ENCODE measurements at places on chromosomes 7 and 10. TPM values are rescaled to one million over a fixed set of nuclear protein-coding genes. Genes with fewer than 3 reads are reported as not detected.

CPVL gene
- 7.0 TPM for total RNA-seq

TRIM50 gene
- total RNA-seq = 0.78 TPM

TSPAN12 gene
- 9.2 TPM for total RNA-seq

DNA sequence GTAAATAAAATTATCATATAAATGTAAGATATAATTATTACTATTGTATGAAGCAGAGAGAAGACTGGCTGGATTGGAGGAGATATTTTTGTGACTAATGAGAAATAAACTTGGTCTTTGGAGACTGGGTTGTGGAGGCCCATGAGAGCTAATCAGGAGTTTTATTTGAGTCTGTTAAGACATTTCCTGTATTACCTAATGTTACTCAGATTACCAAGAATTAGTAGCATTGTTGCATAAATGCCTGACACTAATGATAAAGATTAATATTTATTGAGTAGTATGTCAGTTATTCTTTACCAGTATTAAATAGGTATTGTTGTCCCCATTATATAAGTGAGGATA is 7.1 kb downstream of the CCDC126 start:
- no peaks in the 10 kb centered on the region for H3K36me3 ChIP-seq
- H3K4me3 ChIP-seq = no peak overlapping the region
- H3K27ac ChIP-seq = no peak overlapping the region

DNA sequence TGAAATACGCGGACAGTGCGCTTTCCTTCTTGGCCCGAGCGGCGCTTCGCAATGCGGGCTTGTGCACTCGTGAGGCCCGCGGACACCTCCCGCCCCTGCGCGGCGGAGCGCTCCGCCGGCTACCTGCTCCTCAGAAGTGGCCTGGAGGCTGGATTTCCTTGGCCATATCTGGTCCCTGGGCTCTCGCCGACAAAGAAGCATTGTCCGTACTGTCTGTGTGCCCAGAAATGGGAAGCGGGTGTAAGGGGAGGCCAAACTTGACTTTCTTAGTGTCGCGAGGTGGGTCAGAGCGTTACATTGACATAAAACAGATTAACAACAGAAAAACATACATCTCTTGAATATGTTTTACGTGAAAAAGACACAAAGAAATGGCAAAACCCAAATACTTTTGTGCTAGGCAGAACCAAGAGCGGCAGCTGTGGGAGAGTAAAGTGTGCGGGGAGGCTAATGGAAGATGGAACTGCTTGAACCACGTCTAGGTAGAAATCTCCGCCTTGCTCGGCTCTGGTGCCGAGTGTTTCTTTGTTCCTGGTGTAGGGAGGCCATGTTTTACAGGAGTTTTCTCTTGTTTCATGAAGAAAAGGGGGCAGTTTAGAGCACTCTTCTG is 1.4 kb downstream of the LANCL2 start:
- peak overlapping the region; percentile 100 for H3K27ac ChIP-seq
- no peaks in the 10 kb centered on the region for H3K36me3 ChIP-seq
- H3K4me3 ChIP-seq = peak overlapping the region; percentile 98
- no peaks in the 10 kb centered on the region for H3K27me3 ChIP-seq
- H3K4me1 ChIP-seq = peaks cover 7% of the 10 kb centered on the region
- peak; percentile 23 for ATAC-seq

- ATAC-seq = peak; percentile 39
- H3K27ac ChIP-seq = no peak overlapping the region
- H3K4me1 ChIP-seq = no peaks in the 10 kb centered on the region
- H3K27me3 ChIP-seq = no peaks in the 10 kb centered on the region
These were observed 74.2 kb downstream of the MINPP1 start for GRCh38 chr10:87578842-87579401.

- no peak overlapping the region for H3K4me3 ChIP-seq
- H3K36me3 ChIP-seq = peaks cover 2% of the 10 kb centered on the region
- H3K4me1 ChIP-seq = no peaks in the 10 kb centered on the region
These were observed 19.1 kb upstream of the ERVW-1 start for GRCh38 chr7:92496876-92497275.

- H3K27me3 ChIP-seq = peaks cover 8% of the 10 kb centered on the region
- no peaks in the 10 kb centered on the region for H3K36me3 ChIP-seq
- peaks cover 63% of the 10 kb centered on the region for H3K4me1 ChIP-seq
- peak overlapping the region; percentile 85 for H3K4me3 ChIP-seq
- peak overlapping the region; percentile 89 for H3K27ac ChIP-seq
- peak; percentile 47 for ATAC-seq
These were observed 982 bp downstream of the COBL start for GRCh38 chr7:51315393-51316261.

- no peak for ATAC-seq
- H3K36me3 ChIP-seq = no peaks in the 10 kb centered on the region
- H3K4me1 ChIP-seq = no peaks in the 10 kb centered on the region
- H3K27ac ChIP-seq = no peak overlapping the region
These were observed 41.6 kb downstream of the TCERG1L start for GRCh38 chr10:131269776-131270460.

GRCh38 chr7:152869041-152869676 is 109.6 kb downstream of the ACTR3B start:
- no peaks in the 10 kb centered on the region for H3K4me1 ChIP-seq
- no peak overlapping the region for H3K27ac ChIP-seq
- H3K4me3 ChIP-seq = no peak overlapping the region

DNA sequence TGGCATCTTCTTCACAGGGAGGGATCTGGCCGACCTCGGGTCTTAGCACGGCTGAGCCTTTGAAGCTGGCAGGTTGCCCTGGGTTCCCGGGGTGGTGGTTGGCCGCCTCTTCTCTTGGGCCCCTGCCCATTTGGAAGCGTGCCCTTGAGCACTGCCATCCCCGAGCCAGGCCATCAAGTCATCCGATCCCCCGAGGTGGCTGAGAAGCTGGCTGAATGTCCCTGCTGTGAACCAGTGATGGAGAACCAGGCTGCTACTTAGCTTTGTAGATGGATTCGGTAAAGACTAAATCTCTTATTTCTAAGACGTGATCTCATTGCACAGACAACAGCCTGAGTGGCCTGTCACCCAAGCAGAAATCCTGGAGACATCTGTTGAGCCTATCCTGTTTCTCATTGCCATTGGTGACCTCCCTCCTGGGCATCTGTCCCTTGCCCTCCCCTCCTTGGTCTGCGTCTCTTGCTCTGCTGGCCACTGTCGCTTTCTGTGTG is 74.3 kb downstream of the GRK5 start:
- peaks cover 56% of the 10 kb centered on the region for H3K4me1 ChIP-seq
- no peak overlapping the region for H3K27ac ChIP-seq
- H3K27me3 ChIP-seq = no peaks in the 10 kb centered on the region
- no peaks in the 10 kb centered on the region for H3K36me3 ChIP-seq
- H3K4me3 ChIP-seq = no peak overlapping the region
- ATAC-seq = peak; percentile 29

DNA sequence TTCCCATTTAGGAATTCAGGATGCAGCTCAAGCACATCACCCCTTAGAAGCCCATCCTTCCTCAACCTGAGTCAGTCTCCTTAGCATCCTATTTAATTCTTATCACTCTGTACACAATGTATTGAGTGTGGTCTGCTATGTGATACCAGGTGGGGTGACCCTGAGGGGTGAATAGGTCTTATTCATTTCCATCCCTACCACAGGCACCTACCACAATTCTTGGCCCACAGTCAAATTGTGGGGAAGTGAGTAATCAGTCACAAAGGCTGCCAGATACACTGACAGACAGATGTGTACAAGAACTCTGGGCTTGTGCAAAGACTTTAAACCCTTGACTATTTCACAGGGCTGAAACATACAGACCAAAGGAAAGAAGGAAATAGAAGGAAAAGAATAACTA is 560.5 kb downstream of the PARD3 start:
- no peak for ATAC-seq
- peaks cover 6% of the 10 kb centered on the region for H3K4me1 ChIP-seq
- H3K36me3 ChIP-seq = peaks cover 12% of the 10 kb centered on the region
- no peaks in the 10 kb centered on the region for H3K27me3 ChIP-seq
- no peak overlapping the region for H3K4me3 ChIP-seq

GRCh38 chr7:30450240-30450982 is 28.2 kb downstream of the NOD1 start:
- no peak overlapping the region for H3K27ac ChIP-seq
- ATAC-seq = no peak
- no peaks in the 10 kb centered on the region for H3K4me1 ChIP-seq

DNA sequence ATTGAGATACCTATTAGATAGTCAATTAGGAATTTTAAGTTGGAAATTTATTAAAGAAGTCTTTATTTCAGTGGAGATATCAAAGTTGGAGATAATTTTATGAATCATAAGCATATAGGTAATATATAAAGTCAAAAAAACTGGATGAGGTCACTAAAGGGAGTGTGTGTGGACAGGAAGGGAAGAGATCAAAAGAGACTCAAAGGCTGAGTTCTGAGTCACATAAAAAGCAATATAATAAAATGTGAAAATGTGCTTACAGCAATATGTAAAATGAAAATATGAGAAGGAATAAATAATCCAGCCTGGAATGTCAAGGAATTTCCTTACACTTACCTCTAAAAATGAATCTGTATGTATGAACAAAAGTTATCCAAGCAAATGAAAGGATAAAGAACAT is 583.3 kb upstream of the SORCS1 start:
- H3K4me3 ChIP-seq = no peak overlapping the region
- H3K36me3 ChIP-seq = no peaks in the 10 kb centered on the region
- no peak overlapping the region for H3K27ac ChIP-seq
- H3K27me3 ChIP-seq = no peaks in the 10 kb centered on the region

DNA sequence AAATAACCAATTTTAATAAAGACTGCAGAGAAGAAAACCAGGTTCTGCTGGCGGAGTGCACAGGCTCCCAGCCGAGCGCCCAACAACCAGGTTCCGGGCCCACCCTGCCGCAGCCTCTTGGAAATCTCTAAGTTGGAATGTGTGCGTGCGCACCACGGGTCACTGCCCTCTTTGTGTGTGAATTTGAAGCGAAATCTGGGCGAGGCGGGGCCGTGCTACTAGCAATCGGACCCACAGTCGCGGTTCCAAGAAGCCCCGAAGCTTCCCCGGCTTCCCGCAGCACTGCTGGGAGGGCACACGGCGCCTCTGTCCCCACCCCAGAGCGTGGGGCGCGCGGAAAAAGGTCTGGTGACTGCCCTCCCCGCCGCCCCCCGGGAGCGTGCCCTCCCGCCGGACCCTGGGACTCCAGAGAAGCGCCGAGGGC is 666 bp upstream of the MAP3K8 start:
- no peaks in the 10 kb centered on the region for H3K36me3 ChIP-seq
- H3K4me3 ChIP-seq = peak overlapping the region; percentile 86
- ATAC-seq = peak; percentile 50
